ENCODE measurements at places on chromosomes 16 and 17.
A peak's percentile ranks its signal among the peaks of the same experiment; 100 is the strongest.

- DNase-seq, result peak; percentile 29
Measured at GRCh38 chr16:4733747-4734062, 366 bp downstream of the ANKS3 start.

DNA sequence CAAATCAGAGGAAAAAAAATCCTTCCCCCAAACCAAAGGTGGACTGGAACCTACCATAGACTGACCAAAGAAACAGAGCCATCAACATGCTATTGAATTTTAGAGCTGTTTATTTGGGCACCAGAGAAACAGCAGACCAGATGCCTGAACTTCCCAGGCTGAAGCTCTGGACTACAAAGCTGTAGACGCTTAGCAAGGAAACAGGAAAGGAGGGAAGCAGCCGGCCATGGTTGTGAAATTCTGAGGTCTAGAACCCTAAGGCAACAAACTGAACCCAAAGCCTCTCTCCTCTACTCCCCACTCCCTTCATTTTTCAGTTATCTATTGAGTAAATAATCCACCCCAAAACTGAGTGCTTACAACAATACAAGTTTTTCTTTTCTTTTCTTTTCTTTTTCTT, 45.4 kb upstream of the MEIOC start:
- DNase-seq, result no peak

DNA sequence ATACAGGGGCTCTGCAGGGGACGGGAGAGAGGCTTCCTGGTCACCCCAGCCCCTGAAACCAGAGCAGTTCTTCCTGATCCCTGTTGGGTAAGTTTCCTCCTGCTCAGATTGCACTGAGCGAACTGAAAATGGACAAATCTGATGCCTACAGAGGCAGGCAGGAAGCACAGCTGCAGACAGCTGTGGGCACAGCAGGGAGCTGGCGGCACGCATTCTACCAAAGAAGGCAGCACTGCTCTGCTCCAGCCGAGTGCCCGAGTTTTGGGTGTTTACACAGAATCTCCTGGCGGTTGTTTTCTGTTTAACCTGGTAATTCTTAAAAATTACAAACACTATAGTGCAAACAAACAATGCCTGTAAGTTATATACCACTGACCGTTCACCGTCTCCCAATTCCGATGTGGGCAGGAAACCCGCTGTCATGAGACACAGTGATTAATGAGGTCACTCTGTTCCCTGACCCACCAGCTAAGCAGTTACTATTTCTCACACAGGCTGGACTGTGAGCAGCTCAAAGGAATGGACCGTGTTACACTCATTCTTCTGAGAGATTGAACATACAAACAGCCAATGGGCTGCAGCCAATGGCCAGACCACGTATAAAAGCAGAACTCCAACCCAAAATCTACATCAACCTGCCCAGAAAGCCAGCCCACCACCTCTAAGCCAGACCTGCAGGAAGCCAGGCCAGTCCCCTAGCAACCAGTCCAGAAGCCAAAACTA, 25.5 kb downstream of the NSMCE1 start:
- DNase-seq, result no peak

DNA sequence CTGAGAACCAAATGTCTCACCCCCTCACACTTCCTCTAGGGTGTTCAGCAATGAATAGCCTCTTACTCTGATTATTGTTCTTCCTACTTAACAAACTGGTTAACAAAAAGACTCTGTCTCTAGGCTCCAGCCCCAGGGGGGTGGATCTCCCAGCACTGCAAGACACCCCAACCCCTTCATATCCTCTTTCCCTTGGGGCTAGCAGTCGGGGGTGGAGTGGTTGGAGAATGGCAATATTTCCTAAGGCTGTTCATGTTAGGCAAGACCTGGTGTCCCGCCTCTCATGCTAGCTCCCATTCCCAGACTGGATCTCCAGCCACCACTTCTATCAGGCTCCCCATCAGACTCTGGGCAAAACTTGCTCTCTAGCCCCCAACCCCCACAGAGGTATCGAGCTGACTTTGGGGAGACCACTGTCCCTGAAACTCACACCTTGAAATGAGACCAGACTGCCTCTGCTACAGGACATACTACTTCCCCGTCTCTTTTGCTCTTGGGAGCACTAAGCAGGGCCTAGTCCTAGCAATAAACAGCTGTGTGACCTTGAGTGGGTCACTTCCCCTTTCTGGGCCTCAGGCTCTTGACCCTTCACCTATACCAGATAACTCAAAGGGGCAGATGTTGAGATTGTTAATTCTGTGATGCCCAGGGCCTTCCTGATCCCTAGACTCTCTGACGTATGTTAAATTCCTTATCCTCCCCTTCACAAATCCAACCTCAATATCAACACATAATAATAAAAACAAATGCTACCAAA, 2.4 kb downstream of the SLC25A35 start:
- DNase-seq, result no peak

- no peak for DNase-seq
Measured at GRCh38 chr17:17028878-17029535, 13.2 kb upstream of the MPRIP start.

DNA sequence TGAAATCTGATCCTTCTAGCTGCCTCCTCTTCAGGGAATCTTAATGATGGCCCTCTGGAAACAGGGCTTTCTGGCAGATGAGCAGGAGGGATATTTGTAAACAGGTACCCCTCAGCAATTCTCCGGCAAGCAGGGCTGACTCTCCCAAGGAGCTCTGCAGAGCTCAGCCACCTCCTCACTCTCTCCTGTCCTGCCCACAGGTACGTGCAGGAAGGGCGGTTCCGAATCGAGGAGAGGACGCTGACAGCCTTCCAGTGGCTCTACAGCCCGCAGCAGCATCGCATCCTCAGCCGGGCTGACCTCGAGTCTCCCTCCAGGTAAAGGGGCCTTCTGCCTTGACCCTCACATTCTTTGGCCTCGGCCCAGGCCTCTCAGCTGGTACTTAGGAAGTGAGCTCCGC, 20.7 kb upstream of the CCDC92B start:
- no peak for DNase-seq

- no peak for DNase-seq
Measured at GRCh38 chr16:8476824-8477223, 113.5 kb downstream of the TMEM114 start.

- no peak for DNase-seq
Measured at GRCh38 chr17:7610641-7611040, 4.1 kb downstream of the FXR2 start.

- DNase-seq, result no peak
Measured at GRCh38 chr16:28492511-28492910, 637 bp upstream of the CLN3 start.

GRCh38 chr17:62599964-62600657, 27.4 kb upstream of the MRC2 start:
- no peak for DNase-seq

DNA sequence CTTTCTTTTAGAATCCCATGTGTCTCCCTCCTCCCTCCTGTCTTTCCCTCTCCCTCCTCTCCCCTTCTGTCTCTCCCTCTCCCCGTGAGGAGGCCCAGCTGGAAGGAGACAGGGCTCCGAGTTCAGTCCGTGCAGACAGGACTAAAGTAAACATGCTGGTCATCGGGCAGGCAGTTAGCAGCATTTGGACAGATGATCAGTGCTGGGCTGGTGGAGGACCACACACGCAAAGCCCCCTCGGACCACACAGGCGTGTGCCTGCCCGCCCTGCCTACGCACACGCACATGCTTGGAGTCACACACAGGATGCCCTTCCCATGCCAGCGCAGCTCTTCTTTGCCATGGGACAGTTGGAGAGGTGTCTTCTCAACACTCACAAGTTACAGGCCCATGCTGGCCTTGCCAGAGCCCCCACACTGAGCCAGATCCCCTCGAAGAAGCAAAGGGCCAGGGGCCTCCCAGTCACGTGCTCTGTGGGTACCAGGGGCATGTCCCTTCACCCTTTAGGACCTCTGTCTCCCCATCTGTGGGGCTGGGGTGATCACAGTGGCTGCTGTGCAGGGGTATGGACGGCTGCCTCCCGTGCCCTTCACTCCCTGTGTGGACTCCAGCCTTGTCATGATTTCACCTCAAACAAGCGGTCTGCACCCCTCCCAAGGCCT, 215.7 kb upstream of the FOXF1 start:
- DNase-seq, result no peak

- DNase-seq, result no peak
Measured at GRCh38 chr17:17722906-17723353, 41.7 kb downstream of the RAI1 start.

GRCh38 chr17:50710025-50710424, 2.3 kb upstream of the ANKRD40 start:
- DNase-seq, result no peak
